ENCODE measurements at places on chromosomes 2 and 18.

GRCh38 chr2:158024288-158024898 lies 77.3 kb upstream of the UPP2 start:
- DNase-seq: peak; percentile 25

DNA sequence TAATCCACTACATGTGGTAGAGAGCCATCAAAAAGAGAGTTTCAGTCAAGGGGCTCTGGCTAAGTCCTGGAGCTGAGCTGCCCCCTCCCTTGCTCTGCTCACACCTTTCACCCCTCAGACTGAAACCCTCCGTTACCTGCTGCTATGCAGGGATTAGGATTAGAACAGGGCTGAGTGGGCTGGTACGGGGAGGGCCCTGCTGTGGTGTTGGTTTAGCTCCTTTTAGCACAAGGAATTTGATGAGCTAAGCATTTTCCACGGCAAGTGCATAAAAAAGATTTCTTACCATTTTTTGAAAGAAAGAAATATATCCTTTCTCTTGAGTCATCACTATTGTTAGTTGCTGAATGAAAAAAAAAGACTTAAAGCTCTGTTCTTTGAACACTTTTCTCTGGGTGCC lies 46.3 kb downstream of the TCF7L1 start:
- DNase-seq: no peak

DNA sequence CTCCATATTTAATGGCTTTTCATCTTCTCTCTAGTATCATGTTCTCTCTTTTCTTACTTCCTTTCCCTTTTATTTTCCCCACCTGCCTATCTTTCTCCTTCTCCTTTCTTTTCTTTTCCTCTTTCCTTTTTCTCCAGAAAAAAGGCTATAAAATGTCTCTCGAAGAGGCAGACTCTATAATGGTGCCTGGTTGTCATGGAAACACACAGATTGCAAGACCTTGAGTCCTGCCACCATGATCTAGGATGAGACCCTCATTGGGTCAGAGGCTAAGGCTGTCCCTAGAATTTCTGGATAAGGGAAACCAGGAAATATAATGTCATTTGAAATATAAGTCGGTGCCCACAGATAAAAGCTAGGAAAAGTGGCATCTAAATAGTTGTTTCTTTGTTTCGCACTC lies 36.5 kb upstream of the LHCGR start:
- no peak for DNase-seq

- DNase-seq: no peak
These were observed 612.7 kb upstream of the GCFC2 start for GRCh38 chr2:76323381-76323780.

DNA sequence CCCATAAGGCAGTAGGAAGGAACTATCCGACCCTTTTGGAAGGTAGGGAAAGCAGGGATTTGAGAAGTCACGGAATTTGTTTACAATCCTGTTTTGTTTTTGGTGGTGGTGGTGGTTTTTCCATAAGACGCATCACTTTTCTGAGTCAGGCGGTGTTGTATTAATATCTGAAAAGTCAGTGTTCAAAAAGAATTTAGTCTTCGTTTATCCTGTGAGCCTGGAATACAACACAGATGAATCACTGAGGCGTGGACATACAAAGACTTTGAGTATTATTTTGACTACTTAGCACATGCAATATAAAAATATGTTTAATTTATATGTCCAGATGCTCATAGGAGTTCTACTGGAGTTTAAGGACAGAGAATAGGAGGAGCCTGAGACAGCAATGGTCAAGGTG lies 785 bp downstream of the ZNF892 start:
- DNase-seq: no peak

DNA sequence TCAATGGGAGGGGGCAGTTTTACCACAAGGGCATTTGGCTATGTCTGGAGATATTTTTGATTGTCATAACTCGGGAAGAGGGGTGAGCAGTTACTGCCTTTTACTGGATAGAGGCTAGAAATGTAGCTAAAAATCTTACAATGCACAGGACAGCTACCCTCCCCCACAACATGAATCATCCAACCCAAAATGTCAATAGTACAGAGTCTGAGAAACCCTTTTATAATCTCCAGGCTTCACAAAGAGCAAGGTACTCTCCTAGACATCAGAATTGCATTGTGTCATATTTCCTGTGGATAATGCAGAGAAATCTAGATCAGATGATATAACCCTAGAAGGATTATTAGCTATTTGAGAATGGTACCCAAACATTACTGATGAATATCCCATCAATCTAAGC lies 277.1 kb upstream of the NRP2 start:
- DNase-seq: no peak

DNA sequence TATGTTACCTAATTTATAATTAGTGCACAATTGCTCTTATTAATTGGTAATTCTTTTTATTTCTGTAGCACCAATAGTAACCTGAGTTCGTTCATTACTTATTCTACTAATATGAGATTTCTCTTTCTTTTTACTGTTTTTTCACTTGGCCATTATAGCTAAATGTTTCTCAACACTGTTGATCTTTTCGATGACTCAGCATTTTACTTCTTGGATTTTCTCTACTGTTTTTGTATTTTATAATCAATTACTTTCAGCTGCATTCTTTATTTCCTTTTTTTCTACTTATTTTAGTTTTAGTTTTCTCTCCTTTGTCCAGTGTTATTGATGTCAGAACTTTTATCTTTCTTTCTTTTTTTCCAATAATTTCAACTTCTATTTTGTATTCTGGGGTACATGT lies 589.4 kb upstream of the SOX11 start:
- DNase-seq: no peak

DNA sequence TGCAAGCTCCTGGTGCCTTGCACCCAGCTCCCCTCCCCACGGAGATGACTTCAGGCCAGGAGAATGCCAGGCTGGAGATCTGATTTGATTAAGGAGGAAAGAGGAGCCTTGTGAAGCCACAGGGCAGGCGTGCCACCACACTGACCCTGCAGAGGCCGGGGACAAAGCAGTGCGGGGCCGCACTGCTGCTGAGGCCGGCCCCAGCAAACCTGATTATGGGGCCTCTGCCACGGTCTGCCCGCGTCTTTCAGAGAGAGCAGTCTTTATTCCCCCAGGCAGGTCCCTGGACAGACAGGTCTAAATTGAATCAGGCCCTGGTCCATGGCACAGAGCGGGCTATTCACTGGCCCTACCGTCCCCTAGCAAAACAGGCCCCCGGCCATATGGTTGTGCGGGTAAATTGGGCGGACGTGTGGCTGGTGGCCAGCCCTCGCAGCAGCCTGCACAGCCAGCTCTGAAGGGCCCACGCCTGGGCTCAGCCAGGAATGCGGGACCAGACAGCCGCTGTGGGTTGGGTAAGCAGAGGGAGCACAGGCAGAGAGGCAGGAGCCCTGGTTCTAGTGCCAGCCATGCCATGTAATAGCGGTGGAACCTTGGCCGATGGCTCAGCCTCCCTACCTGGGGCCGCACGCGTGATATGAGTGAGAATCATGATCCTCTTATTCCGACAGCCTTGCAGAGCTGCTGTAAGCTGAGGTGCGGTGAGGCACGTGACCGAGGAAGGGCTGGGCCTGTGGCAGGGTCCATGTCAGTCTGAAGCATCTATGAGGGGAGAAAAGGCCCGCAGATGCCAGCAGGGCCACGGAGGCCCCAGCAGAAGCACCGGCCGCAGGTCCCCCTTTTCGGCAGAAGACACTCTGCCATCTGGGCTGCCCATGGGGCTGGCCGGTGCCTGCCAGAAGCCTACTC lies 97.3 kb upstream of the MYCN start:
- DNase-seq: no peak

GRCh38 chr18:48294899-48295585 lies 114.1 kb downstream of the ZBTB7C start:
- no peak for DNase-seq

GRCh38 chr18:67935638-67936037 lies 419.1 kb upstream of the DSEL start:
- DNase-seq: no peak

Data from activated CD8-positive, alpha-beta memory T cell treated with anti-CD3 and anti-CD28 coated beads for 4 hours (primary cell).